ENCODE measurements at places on chromosomes 11 and 22.

DNA sequence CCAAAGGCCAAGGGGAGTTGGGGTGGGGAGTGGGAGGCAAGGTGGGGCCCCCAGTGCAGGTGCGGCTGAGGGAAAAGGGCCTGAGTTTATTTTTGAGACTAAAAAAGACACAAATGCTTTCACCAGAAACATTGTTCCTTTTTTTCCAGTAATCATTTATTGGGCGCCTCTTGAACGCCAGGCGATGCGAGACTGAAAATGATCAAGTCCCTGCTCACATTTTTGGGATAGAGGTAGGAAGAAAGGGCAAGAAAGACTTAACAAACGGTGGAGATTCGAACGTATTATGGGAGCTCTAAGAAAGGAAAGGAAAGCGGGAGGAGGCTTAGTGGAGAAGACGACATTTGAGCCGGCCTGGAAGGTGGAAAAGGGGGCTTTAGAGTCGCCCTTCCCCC is 796 bp upstream of the SF3B2 start:
- DNase-seq = no peak

GRCh38 chr22:31826443-31826842 is 72.6 kb downstream of the DEPDC5 start:
- no peak for DNase-seq

- no peak for DNase-seq
These were observed 6.8 kb downstream of the BID start for GRCh38 chr22:17767233-17768065.

- no peak for DNase-seq
These were observed 53.1 kb downstream of the THAP12 start for GRCh38 chr11:76327756-76328388.

- no peak for DNase-seq
These were observed 189.5 kb downstream of the DDX10 start for GRCh38 chr11:108854346-108854745.

DNA sequence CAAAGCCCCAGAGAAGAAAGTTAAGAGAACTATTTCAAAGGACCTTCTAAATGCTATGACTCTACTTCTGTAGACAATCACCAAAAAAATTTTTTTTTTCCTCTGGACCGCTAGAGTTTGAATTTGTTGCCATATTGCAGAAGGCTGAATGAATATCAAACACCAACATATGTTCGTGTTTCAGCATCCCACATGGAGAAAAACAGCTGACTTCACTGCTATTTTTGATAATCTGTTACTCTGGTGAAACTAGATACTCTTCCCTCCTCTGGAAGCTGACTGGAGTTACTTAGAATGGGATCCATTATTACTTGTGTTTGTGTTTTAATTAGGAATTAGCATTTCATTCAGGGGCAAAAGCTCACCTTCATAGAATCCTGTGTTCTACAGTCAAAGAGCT is 447.0 kb downstream of the AASDHPPT start:
- DNase-seq = no peak

DNA sequence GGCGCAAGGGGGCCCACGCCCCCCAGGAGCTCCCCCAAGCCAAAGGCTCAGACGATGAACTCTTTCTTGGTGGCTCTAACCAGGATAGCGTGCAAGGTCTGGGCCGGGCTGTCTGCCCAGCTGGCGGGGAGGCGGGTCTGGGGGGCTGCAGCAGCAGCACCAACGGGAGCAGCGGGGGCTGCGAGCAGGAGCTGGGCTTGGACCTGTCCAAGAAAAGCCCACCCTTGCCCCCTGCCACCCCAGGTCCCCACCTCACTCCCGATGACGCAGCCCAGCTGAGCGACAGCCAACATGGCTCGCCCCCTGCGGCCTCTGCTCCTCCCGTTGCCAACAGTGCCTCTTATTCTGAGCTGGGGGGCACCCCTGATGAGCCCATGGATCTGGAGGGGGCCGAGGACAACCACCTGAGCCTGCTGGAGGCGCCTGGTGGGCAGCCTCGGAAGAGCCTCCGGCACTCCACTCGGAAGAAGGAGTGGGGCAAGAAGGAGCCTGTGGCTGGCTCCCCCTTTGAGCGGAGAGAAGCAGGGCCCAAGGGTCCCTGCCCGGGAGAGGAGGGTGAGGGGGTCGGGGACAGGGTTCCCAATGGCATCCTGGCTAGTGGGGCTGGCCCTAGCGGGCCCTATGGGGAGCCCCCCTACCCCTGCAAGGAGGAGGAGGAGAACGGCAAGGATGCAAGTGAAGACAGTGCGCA is 21.6 kb upstream of the TMEM191C start:
- DNase-seq = no peak

- peak; percentile 89 for DNase-seq
These were observed 5.3 kb upstream of the MALAT1 start for GRCh38 chr11:65493367-65494176.

DNA sequence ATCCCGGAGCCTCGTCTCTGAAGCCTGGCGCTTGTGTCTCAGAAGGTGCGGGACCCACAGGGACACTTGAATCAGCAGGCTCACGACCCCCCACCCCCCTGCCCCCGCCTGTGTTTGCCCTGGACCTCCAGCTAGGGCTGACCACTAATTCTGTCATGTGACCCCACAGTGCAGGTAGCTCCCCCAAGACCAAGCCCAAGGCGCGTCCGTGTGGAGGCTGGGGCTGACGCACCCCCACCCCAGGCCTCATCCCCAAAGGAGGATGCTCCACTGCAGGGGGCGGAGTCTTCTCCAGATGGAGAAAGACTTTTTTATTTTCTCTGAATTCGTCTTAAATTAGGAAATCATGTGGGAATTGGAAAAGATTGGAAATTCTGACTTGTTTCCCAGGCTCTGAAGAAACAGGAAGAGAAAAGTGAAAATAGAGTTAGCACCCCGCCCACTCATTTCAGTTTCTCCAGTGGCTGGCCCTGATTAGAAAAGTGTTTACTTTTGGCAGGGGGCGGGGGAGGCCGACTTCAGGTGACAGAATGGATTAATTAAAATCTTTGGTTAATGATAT is 1.0 kb upstream of the RELA start:
- peak; percentile 64 for DNase-seq

- no peak for DNase-seq
These were observed 440.0 kb downstream of the NELL1 start for GRCh38 chr11:21109341-21109740.

- peak; percentile 75 for DNase-seq
These were observed 15.0 kb upstream of the APOA1 start for GRCh38 chr11:116852261-116853031.
